ENCODE measurements at places on chromosomes 12 and 14.

DNA sequence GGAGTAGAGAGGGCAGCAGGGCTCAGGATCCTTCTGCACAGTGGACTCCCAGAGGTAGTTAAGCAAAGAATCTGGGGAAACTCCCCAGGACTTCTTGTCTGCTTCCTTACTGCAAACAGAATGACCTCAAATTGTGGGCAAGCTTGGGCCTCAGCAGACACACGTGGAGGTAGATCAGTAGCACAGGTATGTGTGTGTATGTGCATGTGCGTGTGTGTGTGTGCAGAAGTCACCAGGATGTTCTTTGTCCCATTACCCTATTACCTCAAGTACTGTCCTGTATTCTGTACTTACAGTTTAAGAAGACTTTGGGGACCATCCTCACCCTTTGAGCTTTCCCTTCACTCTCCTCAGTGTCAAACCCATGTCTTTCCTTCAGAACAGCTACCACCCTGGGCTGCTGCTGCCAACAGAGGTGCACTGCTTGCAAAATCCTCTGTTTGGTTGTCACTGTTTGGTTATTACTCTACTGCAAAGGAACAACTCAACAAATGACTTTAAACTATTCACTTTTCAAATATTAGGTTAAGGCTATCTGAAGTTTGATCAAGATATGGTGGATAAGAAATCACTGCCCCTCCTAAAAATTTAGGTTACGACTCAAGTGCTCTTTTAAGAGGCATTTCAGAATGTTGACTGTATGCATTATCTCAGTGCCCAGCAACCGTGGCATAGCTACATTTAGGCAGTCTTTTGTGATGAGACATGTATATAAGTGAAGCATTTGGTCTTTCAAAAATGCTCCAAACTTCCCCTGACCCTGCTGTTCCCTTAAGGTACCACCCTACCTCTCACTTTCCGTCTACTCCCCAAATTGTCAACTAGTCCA, 78.2 kb upstream of the MBIP start:
- no peak for DNase-seq

DNA sequence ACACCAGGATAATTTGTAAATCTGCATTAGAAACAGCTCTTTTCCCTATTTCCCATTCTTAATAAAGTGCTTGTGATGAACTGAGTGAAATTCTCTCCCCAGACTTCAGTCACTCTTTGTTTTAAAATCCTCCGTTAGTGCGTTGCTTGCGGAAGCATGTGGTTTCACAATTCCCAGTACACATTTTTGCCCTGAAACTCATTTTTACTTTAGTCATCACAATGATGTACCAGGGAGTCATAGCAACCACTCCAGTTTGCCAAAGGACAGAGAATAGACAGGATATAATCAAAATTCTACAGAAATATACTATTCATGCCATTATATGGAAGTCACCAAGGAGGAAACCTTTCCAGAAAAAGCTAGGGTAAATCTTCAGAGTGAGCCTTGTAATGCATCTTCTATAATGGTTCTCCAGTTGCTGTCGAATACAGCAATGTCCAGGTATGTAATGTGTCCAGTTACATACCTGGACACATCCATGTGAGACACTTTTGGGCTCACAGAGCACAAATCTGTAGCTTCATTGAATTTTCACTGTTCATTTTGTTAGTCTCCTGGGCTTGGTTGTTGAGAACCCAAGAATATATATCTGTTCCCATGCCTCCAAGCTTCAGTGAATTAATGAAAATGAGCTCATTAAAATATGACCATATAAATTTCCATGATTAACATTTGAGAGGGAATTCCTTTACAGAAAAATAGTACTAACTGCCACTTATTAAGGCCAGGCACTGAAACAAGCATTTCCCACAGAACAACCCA, 57.8 kb downstream of the GPR135 start:
- no peak for DNase-seq

GRCh38 chr14:25929881-25930615, 667.8 kb downstream of the NOVA1 start:
- DNase-seq, result no peak

DNA sequence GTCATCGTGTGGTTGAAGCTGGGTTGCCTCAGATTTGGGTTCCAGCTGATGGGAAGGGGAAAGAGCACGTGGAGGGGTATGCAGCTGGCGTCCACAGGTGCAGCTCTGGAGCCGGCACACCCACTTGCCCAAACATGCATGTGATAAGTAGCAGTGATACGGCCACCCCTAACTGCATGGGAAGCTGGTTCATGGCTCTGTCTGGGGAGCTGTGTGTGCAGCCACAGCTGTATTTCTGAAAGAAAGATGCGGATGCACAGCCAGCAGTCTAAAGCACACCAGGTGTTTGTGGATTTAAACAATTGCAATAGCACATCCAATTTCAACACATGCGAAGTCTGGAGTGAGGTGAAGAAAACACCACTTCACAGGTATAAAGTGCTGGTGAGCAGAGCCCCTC, 181.4 kb downstream of the EFCAB11 start:
- no peak for DNase-seq

DNA sequence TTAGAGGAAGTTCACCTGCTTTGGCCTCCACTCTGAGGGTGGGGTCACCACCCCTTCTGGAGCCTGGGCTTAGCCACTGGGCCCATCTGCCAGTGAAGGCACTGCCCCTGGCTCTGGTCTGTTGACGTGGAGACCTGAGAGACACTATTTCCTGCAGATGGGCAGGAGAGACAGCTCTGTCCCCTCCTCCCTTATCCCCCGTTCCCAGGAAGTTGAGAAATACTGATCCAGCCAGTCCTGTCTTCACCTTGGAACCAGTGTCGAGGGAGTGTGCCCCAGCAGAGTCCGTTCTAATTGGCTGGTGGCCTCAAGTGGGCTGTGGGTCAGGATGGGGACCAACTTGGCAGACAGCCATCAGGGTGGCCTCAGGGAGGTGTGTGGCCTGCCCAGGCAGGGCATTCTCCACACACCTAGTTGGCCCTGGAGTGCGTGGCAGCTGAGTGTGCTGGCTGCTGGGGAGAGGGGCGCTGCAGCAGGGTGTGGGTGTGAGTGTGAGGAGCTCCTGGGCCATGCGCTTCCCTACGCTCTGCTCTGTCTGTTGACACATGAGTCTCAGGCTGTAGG, 25.4 kb downstream of the CLSTN3 start:
- no peak for DNase-seq

GRCh38 chr14:77204459-77204771, 22.8 kb downstream of the TMEM63C start:
- no peak for DNase-seq

- no peak for DNase-seq
These were observed 3.1 kb downstream of the ARID4A start for GRCh38 chr14:58301416-58301815.

GRCh38 chr12:9797722-9798619, 29.3 kb upstream of the KLRF1 start:
- peak; percentile 63 for DNase-seq

- DNase-seq, result no peak
These were observed 139.6 kb downstream of the DYRK2 start for GRCh38 chr12:67788118-67788517.

DNA sequence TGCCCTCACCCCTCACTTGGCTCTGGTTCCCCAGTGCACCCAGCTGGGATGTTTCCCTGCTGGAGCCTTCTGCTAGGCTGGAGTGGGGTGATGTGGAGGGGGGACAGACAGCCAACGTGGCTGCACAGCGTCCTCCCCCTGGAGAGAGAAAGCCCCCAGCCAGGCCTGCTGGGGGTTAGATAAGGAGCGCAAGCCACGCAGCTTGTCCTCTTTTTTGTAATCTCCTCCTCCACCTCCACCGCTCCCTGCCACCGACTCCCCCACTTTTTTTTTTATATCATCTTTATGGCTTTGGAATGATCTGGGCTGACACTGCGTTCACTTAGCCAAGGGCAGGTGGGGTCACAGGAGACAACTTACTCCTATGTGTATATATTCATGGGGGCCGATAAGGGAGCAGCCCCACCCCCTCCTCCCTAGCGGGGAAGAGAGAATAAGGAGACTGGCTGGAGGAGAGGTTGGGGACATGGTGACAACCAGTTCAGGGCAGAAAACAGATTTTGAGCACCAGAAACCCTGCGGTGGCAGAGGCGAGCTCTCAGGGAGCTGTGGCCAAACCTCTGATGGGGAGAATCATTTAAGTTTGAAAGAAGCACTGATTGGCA, 169.9 kb upstream of the LHX5 start:
- DNase-seq, result no peak

GRCh38 chr12:2636741-2637340, 157.9 kb upstream of the FKBP4 start:
- no peak for DNase-seq

GRCh38 chr14:59176765-59177164, 11.7 kb upstream of the DAAM1 start:
- no peak for DNase-seq

GRCh38 chr12:102096855-102097254, 23.1 kb downstream of the NUP37 start:
- DNase-seq, result no peak

DNA sequence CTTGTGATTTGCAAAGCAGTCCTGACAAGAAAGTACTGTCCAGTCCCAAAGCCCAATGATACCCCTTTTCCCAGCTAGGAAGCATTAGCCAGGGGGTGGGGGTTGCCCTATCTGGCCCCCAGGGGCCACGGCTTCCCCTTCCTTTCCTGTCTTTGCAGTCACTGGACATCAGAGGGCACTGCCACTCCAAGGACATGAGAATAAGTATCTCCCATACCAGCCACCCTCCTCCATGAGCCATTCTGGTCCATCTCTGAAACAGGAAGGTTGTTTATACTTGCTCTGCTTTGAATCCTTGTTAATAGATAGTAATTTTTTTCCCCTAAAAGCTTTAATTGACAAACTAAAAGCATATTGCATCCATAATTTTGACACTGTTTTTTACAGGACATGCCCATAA, 29.7 kb downstream of the RBM19 start:
- no peak for DNase-seq

DNA sequence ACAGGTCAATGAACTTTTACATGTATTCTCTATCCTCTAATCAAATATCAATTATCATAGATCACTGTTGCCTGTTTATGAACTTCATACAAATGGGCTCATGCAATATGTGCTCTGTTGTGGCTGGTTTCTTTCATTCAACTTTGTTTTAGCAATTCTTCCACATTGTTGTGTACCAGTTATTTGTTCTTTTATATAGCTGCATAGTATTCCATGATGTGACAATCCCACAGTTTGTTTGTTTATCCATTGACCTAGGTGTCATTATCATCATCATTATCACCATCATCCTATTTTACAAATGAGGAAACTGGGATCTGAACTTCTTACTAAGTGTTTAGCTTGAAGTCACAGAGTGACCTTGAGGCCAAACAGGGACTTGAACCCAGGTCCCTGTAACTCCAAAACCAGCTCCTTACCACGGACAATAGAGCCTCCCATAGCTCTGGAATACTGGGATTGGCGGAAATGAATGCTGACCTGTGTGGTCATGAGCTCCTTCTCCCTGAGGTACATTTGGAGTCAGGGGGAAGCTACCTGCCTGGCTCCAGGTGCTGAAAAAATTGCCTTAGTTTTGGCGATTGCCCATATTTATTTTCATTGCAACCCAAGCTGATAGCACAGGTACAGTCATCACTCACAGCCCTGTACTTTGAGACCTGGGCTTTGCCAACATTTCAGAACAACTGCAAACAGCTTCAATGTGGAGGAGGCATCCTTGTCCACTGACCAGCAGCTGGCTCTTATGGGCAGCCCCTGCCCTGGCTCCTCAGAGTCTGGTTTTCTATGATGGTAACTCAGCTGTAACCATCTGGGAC, 9.2 kb downstream of the ZFP36L1 start:
- no peak for DNase-seq

DNA sequence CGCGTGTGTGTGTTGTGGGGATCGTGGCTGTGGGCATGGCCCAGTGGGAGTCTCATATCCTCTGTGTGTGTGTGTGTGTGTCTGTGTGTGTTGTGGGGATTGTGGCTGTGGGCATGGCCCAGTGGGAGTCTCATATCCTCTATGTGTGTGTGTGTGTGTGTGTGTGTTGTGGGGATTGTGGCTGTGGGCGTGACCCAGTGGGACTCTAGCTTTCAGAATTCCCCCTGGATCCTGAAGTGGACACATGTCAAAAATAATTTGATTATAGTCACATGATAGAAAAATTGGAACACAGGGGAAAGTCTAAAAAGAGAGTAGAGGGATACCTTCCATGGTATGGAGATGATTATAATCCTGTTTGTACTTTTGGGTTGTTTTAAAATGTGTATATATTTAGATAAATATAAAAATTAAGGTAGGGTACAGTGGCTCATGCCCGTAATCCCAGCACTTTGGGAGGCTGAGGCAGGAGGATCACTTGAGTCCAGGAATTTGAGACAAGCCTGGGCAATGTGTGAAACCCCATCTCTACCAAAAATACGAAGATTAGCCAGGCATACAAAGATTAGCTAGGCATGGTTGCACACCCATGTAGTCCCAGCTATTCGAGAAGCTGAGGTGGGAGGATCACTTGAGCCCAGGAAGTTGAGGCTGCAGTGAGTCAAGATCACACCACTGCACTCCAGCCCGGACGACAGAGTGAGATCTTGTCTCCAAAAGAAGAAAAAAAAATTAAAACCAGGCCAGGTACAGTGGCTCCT, 11.0 kb downstream of the PAPLN start:
- no peak for DNase-seq

GRCh38 chr14:93330609-93331000, 2.2 kb downstream of the BTBD7 start:
- DNase-seq, result no peak

- DNase-seq, result no peak
These were observed 314.5 kb upstream of the GARIN6 start for GRCh38 chr12:99332936-99333591.

DNA sequence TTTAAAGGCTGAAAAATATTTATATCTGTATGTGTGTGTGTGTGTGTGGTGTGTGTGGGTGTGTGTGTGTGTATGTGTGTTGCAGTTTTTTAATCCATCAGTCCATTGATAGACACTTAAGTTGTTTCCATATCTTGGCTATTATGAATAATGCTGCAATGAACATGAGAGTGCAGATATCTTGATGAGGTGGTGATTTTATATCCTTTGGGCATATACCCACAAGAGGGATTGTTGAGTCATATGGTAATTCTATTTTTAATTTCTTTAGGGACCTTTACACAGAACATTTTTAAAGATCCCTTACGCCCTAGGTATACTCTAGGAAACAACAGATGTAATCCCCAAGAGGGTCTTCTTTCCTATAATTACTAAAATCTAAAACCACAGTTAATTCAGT, 154.5 kb upstream of the CLEC14A start:
- no peak for DNase-seq

- no peak for DNase-seq
These were observed 20.0 kb upstream of the STAC3 start for GRCh38 chr12:57270966-57271470.

DNA sequence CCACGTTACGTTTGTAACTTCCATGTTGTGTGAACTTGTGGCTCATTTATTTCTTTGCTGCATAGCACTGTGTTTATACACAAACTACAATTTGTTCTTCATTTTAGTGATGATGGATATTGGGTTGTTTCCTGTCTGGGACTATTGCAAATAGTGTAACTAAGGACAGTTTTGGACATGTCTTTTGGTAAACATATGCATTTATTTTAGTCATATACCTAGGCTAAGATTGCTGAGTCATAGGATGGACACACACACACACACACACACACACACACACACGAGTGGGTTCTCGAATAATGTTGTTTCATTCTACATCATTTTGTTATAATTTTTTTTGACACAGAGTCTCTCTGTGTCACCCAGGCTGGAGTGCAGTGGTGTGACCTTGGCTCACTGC, 123.5 kb upstream of the CAND1 start:
- no peak for DNase-seq

Measured in Kasumi-1 (cell line).